ENCODE measurements at places on chromosomes 16 and 17.
A peak's percentile ranks its signal among the peaks of the same experiment; 100 is the strongest.

- peak; percentile 72 for DNase-seq
These were observed 10.0 kb upstream of the CD300LD start for GRCh38 chr17:74601944-74602572.

DNA sequence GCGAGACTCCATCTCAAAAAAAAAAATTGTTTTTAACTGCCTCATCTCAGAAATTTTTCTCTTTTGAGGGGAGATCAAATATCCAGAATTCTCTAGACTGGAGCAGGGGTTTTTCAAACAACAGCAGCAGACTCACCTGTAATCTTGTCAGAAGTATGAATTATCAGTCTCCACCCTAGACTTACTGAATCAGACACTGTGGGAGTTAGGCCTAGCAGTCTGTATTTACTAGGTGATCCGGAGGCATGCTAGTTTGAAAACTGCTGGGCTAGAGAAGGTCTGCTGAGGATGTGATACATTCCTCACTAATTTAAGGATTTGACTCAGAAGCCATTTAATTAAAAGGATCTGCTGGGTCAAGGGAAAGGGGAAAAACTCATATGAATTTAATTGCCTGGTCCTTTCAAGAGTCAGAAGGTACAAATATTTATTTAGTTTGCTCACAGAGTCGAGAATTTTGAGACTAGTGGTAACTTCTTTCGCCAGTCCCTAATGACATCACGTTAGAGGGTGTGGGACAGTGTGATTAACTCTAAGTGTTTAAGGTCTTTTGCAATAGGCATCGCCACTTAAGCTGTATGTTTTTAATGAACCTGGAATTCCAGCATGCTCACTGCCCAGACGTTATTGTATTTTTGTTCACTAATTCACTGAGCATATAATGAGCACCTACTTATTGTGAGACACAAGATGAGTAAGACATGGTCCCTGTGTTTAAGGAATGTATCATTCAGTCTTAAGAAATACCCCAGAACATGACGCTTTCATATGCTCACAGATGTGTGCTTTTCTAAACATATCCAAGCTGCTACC lies 14.2 kb downstream of the ATP6V0A1 start:
- no peak for DNase-seq

GRCh38 chr16:59698346-59699020 lies 964.4 kb upstream of the GOT2 start:
- DNase-seq = no peak

GRCh38 chr16:61421111-61421510 lies 615.1 kb downstream of the CDH8 start:
- DNase-seq = no peak

GRCh38 chr17:39104046-39104445 lies 47.4 kb downstream of the PLXDC1 start:
- DNase-seq = no peak

- no peak for DNase-seq
These were observed 16.9 kb downstream of the CLEC16A start for GRCh38 chr16:10961231-10961630.

- peak; percentile 33 for DNase-seq
These were observed 26.5 kb upstream of the CDR2 start for GRCh38 chr16:22400900-22401299.

GRCh38 chr16:1372292-1372950 lies 20.7 kb downstream of the GNPTG start:
- no peak for DNase-seq

- no peak for DNase-seq
These were observed 25.7 kb downstream of the BAHCC1 start for GRCh38 chr17:81420769-81421462.

- DNase-seq = no peak
These were observed 8.2 kb upstream of the CBX8 start for GRCh38 chr17:79804856-79805696.

GRCh38 chr17:45709728-45710288 lies 74.3 kb upstream of the CRHR1 start:
- no peak for DNase-seq

DNA sequence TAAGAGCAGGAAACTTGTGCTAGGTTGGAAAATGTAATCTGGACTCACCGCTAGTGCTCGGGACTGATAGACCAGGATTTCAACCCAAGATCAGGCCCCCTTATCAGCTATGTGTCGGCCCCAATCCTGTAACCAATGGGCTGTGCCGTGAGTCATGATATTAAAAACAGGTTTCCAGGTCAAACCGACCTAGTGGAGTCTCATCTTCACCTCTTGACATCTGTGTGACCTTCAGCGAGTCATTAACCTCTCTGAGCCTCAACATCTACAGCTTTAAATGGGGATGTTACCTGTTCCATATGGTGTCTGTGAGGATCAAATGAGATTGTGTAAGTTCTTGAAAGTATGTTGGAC lies 512 bp downstream of the PMM2 start:
- DNase-seq = no peak

- no peak for DNase-seq
These were observed 20.3 kb downstream of the GPR142 start for GRCh38 chr17:74387365-74388218.

DNA sequence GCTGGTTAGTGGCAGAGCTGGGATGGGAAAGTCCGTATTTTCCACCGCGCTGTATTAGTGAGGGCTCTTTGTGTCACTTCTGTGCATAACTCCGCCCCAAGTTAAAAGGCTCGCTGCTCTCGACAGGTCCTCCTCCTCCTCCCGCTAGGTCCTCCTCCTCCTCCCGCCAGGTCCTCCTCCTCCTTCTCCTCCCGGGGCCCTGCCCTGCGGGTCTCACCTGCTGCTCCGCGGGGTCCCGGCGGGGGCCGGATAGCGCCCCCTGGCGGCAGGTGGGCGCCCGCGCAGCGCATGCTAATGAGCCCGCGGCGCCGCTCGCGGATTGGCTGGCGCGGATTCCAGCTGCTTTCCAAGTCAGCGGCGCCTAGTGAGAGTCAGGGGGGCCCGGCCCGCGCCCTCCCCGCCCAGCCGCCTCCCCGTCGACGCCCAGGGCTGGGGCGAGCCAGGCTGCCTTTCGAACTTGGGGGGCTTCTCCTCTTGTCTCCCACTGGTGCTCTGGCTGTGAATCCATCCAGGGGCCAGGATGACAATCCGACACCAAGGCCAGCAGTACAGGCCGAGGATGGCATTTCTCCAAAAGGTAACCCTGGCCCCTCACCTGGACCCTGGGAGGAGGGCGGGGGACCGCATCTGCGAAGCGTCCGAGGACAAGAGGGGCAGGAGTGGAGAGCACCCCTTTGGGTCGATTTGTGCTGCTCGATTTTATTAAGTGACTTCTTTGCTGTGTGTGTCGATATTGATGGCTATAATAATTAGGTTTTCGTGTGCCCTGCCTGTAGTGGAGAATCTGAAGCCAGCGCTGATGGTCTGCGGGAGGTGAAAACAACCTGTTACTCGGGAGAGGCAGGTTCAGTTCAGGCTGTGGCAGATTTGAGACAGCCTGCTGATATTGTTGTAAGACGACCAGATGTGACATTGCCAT lies at the start of gene RGS9:
TSS of gene RGS9 (plus strand) at position 350 of the 919 bp plus-strand sequence. CDS start at position 521, 171 bp downstream.
- peak; percentile 48 for DNase-seq

DNA sequence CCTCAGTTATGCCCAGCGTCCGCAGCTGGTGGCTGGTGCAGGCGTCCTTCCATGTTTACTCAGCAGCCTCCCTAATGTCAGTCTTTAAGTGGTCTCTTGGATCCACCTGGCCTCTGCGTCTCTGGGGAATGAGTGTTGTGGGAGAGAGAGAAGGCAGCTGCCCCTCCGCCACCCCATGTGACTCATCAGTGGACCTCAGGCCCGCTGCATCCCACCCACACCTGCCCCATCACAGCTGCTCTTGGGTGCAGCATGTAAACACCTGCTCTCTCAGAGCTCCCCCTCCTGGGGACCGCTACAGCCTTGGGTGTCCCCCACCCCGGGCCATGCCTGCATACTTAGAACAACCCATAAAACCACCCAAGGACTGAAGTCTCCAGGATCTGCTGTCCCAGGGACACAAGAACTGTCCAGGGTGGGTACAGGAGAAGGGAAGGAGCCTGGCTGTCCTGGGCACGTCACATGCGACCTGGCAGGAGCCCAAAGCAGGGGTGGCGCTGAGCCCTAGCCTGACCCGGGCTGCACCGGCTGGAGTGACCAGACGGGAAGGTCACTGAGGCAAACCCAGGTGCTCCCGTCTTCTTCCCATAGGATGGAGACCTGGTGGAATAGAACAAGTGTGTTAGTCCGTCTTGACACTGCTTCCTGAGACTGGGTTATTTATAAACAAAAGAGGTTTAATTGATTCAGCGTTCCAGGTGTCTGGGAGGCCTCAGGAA lies 4.2 kb downstream of the C16orf90 start:
- no peak for DNase-seq

- peak; percentile 32 for DNase-seq
These were observed 13.2 kb downstream of the COPZ2 start for GRCh38 chr17:48024149-48025039.

- DNase-seq = no peak
These were observed 65.6 kb downstream of the WIPI1 start for GRCh38 chr17:68391561-68392268.

DNA sequence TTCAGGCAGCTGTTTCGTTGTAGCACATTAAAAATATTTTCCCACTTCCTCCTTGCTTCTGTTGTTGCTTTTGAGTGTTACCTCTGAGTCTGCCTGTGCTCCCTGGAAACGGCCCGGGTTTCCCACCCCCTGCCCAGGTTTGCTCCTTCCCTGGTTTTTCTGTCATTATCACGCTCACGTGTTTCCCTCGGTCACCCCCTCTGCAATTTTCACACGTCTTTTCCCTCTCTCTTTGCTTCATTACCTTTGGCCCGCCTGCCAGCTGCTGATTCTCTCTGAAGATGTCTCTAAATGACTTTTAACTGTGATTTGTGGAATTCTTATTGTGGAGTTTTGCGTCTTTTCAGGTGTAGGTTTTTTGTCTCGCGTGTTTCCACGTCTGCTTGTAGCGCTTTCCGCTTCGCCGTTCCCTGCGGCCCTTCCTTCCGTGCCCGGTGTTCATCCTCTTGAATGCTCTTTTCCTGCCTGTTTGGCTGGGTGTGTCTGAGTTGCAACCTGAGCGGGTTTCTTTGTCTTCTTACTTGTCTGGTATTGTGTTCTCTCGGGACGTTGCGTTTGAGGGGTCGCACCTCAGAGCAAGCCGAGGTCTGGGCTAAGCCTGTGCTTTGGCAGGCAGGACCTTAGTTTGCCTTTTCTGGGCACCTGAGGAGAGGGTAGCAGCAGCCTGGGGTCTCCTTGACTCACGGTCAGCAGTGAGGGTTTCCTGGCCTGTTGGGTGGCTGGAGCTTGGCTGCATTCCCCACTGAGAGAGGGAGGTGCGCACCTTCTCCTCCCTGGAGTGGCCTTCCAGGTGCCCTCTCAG lies 96.3 kb upstream of the ZNF750 start:
- no peak for DNase-seq

GRCh38 chr17:45393411-45393810 lies 39.3 kb downstream of the ARHGAP27 start:
- no peak for DNase-seq

GRCh38 chr17:489758-490329 lies 137.2 kb upstream of the RPH3AL start:
- no peak for DNase-seq

DNA sequence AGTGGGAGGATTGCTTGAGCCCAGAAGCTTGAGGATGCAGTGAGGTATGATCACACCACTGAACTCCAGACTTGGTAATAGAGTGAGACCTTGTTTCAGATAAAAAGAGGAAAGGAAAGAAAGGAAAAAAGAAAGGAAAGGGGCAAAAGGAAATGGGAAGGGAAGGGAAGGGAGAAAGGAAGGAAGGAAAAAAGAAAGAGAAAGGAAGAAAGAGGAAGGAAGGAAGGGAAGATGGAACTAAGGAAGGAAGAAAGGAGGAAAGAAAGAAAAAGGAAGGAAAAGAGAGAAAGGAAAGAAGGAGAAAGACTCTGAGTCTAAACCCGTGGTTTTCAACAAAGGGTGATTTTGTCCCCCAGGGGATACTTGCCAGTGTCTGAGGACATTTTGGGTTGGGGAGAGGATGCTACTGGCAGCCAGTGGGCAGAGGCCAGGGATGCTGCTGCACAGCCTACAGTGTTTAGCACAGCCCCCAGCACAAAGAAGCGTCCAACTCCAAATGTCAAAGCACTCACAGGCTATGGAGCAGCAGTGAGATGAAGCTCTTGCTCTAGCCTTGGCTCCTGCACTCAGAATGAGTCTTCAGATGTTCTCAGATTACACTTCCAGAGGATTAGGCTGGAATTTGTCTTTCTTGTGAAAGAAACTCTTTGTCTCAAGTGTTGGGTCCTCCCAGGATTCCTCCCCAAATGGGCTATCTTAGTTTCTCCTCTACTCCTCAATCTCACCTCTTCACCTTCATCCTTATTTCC lies 64.2 kb downstream of the BMERB1 start:
- no peak for DNase-seq

Data from AML-193 (cell line).